ENCODE measurements at places on chromosomes 2 and 18.

DNA sequence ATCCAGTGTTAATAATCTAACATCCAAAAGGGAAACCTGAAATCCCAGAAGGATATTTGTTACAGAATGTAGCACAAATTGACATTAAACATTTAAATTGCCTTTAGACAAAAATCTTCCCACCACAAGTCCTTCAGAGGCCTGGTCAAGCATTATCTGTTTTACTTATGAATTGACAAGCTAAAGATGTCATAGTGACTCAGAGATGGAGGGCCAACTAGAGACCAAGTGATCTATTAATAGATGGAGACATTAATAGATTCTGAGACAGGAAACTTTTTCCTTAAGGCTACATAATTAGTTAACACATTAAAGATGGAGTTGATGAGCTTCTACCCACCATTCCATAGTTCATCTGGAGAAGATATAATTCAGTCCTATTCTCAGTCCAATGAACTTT lies 526.2 kb downstream of the IRS1 start:
- no peak for DNase-seq

- DNase-seq, result no peak
Observed at GRCh38 chr18:21241301-21242048, 557 bp upstream of the GREB1L start.

DNA sequence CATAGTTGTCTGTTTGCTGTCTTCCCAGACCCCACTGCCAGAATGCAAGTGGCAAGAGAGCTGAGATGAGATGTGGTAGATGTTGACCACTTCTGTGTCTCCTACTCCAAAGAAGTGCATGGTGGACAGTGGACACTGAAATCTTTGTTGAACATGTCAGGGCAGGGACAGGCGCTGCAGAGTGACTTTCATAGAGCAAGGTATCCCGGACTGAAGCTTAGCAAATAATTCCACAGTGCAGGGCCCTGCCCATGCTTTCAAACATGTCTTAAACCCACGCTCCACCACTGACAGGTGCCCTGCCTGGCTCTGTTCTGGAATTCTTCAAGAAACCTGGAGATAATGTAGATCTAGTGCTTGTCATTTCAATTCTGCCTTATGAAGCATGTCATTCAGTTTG lies 470.5 kb upstream of the ID2 start:
- no peak for DNase-seq

- no peak for DNase-seq
Observed at GRCh38 chr2:31018280-31018679, 120.0 kb downstream of the GALNT14 start.

- DNase-seq, result no peak
Observed at GRCh38 chr2:201852878-201853415, 46.6 kb downstream of the CDK15 start.

GRCh38 chr2:129058981-129059380 lies 740.3 kb upstream of the HS6ST1 start:
- DNase-seq, result no peak

DNA sequence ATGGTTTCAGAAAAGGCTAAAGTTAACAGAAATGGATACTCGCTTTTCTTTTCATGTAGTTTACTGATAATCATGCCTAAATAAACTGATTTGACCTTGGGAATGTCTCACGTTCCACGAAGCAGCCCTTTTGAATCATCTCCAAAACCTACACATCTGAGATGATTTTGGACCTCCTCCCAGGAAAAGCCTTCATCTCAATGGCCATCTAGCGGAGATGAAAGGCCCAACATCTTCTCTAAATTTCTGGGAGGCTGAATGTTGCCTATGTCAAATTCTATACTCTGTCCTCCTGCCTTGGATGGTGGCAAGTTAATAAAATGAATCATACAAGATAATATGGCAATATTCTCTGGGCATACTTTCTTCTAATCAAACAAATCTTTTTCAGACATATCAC lies 448.5 kb downstream of the ZEB2 start:
- no peak for DNase-seq

- no peak for DNase-seq
Observed at GRCh38 chr2:218745559-218746469, 35.2 kb downstream of the TTLL4 start.

DNA sequence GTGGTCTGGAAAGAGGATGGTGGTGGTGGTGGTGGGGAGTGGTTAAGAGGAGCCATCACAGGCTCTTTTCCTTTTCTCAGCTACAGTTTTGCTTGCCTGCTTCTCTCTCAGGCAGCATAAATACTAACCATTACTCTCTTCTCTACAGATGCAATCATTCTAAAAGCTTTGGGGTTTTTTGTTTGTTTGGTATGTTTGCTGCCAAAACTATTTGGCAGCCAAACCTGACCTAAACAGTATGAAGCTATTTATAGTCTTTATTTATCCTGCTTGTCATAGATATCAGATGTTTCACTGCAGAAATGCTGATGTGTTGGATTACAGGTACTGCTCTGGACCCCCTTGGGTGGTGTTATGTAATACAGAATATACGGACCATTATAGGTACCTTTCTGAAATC lies 15.3 kb downstream of the SIX3 start:
- DNase-seq, result no peak

DNA sequence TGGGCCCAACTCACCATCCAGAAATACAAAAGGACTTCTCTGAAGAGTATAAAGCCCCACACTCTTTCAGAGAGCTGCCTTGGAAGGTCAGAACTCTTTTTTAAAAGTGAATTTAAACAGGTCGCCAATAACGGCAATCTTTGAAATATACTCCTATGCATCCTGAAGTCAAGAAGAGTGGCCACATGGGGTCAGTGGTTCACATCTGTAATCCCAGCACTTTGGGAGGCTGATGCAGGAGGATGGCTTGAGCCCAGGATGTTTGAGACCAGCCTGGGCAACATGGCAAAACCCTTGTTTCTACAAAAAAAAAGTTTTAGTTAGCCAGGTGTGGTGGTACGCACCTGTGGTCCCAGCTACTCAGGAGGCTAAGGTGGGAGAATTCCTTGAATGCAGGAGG lies 68.1 kb upstream of the FZD7 start:
- DNase-seq, result no peak

GRCh38 chr2:28576714-28577113 lies 80.9 kb downstream of the PLB1 start:
- DNase-seq, result no peak

DNA sequence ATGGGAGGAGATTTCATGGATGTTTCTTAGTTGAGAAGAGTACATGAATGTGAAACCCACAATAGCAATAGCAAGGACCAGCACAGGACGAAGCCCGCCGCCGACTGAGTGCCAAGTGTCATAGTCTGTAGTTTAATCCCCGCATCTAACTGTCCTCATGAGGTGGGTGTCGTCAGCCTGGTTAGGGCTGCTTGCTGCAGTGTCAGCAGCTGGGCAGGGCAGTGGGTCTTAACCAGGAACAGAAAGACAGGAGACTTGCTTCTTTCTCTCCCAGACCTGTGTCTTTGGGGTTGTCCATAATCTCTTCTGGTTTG lies 146.6 kb downstream of the VAPA start:
- no peak for DNase-seq

GRCh38 chr18:34467058-34467457 lies 242.3 kb upstream of the NOL4 start:
- DNase-seq, result no peak

GRCh38 chr2:170091436-170091835 lies 86.5 kb upstream of the MYO3B start:
- DNase-seq, result no peak

- DNase-seq, result no peak
Observed at GRCh38 chr2:162092658-162093556, 18.9 kb upstream of the DPP4 start.

DNA sequence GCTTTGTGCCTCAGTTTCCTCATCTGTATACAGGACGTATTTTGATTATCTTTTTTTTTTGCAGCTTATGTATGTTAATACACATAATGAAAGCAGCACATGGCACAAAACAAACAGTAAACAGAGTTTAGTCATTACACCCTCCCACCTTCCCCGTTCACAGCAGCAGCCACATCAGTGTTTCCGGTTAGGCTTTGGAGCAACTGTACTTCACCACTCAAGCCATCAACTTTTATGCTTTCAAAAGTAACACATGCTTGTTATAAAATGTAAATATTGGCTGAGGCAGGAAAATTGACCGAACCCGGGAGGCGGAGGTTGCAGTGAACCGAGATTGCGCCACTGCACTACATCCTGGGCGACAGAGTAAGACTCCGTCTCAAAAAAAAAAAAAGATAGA lies 117.3 kb downstream of the MTCL1 start:
- DNase-seq, result no peak

DNA sequence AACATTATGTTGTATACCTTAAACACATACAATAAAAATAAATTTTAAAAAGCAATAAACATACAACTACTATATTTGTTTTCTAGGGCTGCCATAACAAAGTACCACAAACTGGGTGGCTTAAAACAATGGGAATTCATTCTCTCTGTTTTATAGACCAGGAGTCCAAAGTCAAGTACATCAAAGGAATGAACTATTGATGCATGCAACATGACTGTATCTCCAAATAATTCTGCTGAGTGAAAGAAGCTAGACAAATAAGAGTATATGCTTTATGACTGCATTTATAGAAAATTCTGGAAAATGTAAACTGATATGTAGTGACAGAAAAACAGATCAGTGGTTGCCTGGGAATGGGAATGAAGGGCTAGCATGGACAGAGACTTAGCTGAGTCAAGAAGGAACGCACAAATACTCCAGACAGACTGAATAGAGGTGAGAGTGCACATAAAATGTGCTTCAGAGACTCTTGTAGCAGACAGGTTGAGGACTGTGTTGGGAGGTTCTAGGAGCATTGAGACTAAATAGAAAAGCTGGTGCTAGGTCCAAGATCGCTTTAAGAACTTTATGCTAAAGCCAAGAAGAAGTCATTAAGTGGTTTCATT lies 11.0 kb upstream of the PLA2R1 start:
- no peak for DNase-seq

- DNase-seq, result no peak
Observed at GRCh38 chr2:177731384-177731783, 338.8 kb downstream of the AGPS start.
